ENCODE measurements at places on chromosomes 6 and 20.

DNA sequence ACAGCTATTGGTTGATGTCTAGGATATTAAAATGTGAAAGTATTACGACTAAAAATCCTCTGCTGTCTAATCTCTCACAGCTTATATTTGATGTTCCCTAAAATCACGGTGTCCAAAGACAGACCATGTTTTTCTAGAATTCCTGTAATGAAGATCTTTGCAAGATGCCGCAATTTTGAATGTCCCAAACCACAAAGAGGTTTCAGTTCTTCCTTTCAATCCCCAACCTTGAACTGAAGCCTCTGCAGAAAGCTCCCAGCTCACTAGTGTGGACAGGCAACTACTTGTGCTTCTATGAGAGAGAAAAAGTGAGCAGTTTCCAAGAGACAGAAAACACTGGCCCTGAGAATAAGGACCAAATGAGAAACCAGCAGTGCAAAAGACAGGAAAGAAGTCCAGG, 370.1 kb downstream of the FOXA2 start:
- DNase-seq = no peak

DNA sequence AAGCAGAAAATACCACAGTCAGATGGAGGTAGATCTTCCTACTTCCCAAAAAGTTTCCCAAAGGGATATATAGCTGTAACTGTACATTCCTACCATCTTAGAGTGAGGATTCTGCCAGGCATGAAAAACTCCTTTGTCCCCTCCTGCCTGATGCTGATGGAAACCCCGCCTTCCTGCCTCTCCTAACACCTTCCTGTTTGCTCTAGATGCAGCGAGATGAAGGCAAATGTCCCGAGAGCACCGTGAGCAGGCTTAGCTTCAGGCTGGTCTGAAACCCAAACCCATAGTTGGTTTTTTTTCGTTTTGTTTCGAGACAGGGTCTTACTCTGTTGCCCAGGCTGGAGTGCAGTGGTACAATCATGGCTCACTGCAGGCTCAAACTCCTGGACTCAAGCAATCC, 55.6 kb downstream of the MYB start:
- no peak for DNase-seq

GRCh38 chr6:24802271-24803059, 3.7 kb upstream of the ARMH2 start:
- no peak for DNase-seq

DNA sequence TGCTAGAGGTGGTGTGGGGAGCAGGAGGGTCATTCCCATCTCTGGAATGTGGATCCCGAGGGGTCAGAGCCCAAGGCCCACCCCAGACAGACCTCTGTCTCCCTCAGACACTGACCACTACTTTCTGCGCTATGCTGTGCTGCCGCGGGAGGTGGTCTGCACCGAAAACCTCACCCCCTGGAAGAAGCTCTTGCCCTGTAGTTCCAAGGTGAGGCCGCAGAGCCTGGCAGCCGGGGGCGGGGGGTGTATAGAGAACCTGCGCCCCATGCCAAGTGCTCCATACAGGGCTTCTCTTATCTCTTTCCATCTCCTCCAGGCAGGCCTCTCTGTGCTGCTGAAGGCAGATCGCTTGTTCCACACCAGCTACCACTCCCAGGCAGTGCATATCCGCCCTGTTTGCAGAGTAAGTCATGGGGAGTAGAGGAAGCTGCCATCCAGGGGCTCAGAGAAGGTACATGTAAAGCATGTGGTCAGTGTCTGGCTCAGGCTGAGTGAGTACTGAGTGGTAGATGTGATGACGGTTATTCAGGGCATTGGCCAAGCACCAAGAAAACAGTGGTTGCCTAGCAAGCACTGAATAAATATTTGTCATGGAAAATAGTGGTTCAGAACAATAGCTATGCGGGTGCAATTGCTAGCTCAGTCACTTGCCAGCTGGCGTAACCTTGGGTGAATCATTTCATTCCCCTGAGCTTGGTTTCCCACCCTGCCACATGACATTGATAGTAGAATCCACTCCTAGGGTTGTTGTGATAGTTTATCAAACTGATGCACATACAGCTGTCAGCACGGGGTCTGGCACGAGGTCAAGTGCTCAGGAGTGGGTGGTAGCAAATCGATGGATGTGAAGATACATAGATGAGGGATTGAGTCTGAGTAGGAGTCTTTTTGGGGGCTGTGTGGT, 3.5 kb downstream of the PIGT start:
- DNase-seq = peak; percentile 51

All from activated CD8-positive, alpha-beta memory T cell treated with anti-CD3 and anti-CD28 coated beads, Interleukin-2, amount 10 ng/mL, durations not matched to agents 7 days and 5 days (primary cell).